ENCODE measurements at places on chromosomes 7 and 10.

GRCh38 chr7:120588416-120588815 lies 269.5 kb downstream of the TSPAN12 start:
- no peak for DNase-seq

- DNase-seq: no peak
These were observed 251.8 kb downstream of the BMPER start for GRCh38 chr7:34157137-34157536.

GRCh38 chr10:81995254-81995653 lies 120.3 kb downstream of the NRG3 start:
- no peak for DNase-seq

- DNase-seq: no peak
These were observed 14.9 kb downstream of the CAMK2G start for GRCh38 chr10:73859428-73859783.

DNA sequence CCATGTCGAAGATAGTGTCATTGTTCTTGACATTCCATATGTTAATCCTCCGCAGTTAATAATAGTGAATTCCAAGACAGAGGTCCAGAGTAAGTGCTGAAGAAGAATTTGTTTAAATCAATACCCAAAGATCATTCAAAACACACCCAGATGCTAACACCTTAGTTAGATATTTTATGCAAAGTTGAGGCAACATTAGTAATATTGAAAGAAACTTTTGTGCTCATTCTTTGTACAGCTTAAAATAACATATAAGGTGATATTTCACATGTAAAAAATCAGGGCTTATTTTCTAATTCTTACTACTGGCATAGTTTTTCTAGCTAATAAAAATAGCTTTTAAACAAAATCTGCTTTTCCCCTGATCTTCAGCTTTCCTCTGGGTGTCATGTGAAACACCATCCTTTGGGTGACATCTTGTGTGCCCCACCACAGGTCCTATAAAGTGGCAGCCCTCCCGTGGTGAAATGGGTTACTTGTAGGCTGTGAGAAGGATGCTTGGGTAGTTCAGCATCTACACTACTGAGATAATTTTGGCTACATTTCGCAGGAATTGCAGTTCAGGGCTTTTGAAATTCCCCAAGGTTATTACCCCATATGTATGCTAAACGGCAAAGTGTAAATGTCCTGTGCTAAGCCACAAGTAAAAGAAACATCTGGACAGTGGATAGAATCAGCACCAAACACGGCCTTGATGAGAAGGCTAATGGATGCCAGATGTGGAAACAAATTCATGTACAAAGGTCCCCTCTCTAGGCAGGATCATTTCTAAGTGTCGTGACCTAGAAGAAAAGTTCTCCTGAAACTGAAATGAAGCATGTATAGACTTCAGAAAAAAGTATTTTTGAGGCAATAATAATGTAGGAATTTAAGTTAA lies 105.4 kb downstream of the GRM3 start:
- no peak for DNase-seq
